Stimulated activated CD4-positive, alpha-beta T cell treated with anti-CD3 and anti-CD28 coated beads, TNF-alpha, amount 100 ng/mL, for 24 hours (primary cell): ENCODE measurements at places on chromosomes 6 and 20.
A peak's percentile ranks its signal among the peaks of the same experiment; 100 is the strongest.

GRCh38 chr6:83708970-83709747 lies at the start of gene SNAP91:
TSS of gene SNAP91 (minus strand) at chr6:83709101. CDS start at chr6:83707927, 1,174 bp downstream.
- no peak for DNase-seq

- no peak for DNase-seq
These were observed 146.8 kb downstream of the EYA2 start for GRCh38 chr20:47041396-47041899.

DNA sequence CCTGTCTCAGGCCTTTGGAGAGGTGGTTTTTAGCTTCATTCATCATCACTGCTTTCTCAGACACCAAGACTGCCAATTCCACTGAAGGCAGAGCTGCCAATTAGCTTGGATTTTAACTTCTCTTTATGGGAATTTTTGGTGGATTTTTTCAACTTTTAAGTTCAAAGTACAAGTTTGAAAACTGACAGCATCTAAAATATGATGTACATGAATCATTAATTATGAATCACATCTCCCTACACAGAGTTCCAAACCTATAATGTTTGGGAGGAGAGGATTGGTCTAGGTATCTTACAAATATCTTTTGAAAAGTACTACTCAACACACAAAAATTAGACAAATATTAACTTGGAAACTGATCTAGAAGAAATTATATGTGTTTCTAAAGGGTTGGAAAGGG lies 25.5 kb downstream of the CNKSR3 start:
- no peak for DNase-seq

DNA sequence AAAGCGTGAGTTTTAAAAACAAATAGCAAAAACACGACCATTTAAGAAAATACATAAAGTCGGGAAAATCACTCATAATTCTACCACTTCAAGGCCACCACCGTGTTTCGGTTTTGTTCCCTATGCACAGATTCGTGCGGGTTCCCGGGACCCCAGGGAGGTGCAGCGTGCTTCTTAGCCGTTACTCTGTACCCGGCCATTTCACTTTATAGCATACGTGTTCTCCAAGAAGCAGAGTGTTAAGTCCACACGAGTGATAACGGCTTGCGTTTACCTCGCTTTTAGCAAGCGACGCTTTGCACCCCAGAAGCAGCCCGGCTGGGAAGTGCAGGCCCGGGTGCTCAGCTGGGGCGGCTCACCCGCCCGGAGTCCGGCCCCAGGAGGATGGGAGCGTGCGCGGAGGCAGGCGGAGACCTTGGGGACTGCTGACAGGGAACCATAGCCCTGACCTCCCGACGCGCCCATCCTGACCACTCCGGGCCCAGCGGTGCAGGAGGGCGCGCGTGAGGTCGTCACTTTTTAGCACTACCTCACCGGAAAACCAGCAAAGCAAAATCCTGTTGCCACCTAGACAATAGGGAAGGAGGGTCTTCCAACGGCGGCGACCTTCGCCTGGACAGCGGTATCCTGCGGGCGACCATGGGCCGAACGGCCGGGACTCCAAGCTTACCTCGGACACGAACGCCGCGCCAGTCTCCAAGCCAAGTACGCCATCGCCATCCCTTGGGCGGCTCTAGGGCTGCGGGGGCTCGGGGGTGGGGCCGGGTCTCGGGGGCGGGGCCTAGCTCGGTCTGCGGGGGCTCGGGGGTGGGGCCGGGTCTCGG lies at the start of gene ECI2:
Gene ECI2, minus strand, starts transcription at position 735 of the 824 bp plus-strand sequence. Its CDS starts 15 bp downstream, at position 720.
- peak; percentile 7 for DNase-seq

- DNase-seq, result no peak
These were observed 522.9 kb downstream of the CDH26 start for GRCh38 chr20:60480950-60481742.

GRCh38 chr20:14291502-14291901 lies 45.9 kb downstream of the FLRT3 start:
- DNase-seq, result no peak

- DNase-seq, result no peak
These were observed 103.0 kb upstream of the RREB1 start for GRCh38 chr6:7004581-7005297.

DNA sequence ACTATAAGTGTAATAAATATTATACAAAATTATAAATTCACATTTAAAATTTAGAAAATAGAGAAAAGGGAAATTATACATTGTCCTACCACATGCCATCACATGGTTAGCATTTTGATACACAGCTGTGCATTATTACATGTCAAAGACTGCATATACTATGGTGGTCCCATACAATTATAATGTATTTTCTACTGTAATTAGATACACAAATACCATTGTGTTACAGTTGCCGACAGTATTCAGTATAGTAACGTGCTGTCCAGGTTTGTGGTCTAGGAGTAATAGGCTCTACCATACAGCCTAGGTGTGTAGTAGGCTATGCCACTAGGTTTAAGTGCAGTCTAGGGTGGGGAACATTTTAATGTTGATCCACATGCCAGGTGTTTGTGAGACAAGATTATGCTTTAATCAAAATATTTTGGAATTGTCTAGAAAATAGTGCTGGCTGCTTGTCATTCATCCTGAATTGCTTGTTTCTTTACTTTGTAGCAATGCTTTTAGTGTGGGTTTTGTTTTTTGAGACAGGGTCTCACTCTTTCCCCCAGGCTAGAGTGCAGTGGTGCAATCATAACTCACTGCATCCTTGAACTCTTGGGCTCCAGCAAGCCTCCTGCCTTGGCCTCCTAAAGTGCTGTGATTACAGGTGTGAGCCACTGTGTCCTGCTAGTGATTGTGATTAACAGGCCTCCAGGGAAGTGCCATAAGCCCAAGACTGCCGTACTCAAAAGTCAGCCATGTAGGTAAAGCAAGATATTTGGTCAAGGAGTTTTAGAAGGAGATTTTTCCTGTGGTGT lies 39.0 kb downstream of the DSTN start:
- no peak for DNase-seq

GRCh38 chr6:152552616-152553209 lies 84.4 kb downstream of the SYNE1 start:
- no peak for DNase-seq

- DNase-seq, result no peak
These were observed 206.7 kb downstream of the CLIC5 start for GRCh38 chr6:45808917-45809316.

- no peak for DNase-seq
These were observed 561.6 kb upstream of the BTBD3 start for GRCh38 chr20:11356061-11356460.

GRCh38 chr6:33905071-33905609 lies 101.3 kb upstream of the MLN start:
- DNase-seq, result no peak

- DNase-seq, result no peak
These were observed 27.8 kb upstream of the MYCT1 start for GRCh38 chr6:152669895-152670294.

DNA sequence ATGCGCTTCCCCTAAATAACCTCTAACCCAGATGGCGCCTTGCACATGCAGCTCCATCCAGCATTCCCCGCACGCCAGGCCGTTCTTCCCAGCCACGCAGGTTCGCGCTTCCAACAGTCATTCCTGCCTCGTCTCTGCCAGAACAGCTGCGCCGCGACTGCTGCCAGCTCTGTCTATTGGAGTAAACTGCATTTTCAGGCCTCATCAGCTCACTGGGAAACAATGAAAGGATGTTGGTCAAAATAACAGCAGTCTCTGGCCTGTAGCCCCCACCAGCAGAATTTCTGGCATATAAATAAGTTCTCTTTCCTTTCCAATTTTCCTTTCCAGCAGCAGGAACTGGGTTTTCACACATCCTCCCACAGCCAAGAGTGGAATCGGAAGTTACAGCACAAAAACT lies 14.6 kb downstream of the NRSN1 start:
- no peak for DNase-seq

- no peak for DNase-seq
These were observed 19.2 kb downstream of the AGPAT4 start for GRCh38 chr6:161254464-161255253.

DNA sequence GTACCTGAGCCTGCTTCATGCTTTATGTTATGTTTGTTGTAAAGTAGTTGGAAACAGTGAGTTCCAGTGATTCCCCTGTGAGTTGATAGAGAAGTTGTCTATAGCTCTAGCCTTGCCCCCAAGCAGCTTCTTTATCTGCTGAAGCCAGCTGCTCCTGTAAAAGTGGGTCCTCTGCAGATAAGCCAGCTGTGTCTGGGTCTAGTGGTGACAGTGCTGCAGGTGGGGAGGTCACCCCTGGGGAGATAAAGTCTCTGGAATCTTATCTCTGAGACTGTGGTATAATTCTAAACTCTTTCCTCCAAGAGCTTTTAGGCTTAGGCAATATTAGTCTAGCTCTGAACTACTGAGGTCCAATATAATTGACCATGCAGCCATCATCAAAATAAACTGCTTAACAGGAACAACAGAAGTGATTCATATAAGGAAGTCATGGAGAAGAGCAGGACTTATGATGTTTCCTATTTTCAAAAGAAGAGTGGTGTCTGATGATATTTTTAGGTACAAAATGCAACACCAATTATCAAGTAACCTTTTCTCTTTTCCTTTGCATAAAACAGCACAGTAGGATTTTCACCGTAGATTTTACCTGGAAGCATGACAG lies 44.2 kb upstream of the TMEM217 start:
- DNase-seq, result no peak

- DNase-seq, result no peak
These were observed 380.9 kb upstream of the RGS17 start for GRCh38 chr6:153511896-153512496.

DNA sequence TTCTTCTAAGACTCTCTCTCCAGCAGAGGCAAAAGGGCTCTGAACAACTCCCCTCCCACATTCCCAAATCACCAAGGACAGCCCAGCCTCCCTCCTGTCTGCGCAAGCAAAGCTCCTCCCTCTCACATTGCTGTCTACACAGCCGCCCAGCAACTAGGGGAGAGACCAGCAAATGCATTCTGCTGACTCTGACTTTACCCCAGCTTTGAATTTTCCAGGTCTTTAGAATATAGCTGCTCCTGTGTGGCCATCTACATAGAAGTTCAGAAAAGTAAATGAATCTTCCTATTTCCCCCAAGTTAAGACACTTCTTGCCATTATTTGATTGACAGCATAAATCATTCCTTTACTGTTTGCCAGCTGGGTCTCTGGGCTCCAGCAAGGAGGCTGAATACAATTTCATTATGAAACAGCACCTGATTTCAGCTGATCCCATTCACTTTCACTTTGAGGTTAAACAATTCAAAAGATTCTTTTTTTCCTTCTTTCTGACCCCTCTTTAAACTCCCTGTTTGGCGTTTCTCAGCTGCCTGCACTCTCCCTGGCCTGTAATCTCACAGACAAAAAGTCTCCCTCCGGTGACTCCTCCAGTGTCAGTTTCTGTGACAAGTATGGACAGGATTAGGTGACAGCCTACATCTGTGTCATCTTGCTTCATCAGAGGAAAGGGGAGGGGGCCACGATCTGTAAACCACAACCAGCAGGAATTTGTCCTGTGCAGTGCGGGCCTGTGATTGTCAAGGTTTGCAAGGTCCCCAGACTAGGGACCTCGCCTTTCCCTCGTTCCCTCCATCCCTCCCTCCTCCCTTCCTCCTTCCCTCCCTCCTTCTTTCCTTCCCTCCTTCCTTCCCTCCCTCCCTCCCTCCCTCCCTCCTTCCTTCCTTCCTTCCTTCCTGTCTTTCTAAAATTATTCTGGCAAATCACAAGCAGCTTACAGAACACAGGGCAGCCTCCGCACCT lies 205.6 kb upstream of the RIN2 start:
- no peak for DNase-seq

GRCh38 chr6:121639021-121639420 lies 203.6 kb downstream of the GJA1 start:
- DNase-seq, result no peak

DNA sequence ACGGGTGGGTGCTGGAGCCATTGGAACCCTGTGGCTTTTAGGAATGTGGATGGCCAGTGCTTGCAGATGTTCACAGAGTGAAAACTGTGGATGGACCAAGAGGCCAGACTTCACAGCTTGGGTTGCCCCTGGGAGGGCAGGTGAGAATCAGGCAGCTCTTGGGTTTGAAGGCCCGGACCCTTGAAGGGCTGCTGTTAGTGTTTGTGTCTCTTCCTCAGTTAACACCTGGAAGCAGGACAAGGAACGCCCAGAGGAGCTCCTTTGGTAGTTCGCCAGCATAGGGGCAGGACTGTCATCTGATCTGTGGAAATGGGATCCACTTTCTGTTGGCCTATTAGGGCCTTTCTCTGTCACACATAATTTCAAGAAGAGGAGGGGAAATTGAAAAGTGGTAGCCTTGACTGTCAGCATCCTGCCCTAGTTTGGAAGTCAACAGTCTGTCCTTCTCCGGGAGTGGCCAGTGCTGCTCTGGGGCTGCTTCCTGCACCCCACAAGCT lies 43.6 kb downstream of the RIOK1 start:
- no peak for DNase-seq

GRCh38 chr6:128558021-128558420 lies 37.6 kb upstream of the PTPRK start:
- DNase-seq, result no peak

GRCh38 chr20:31923388-31924331 lies 28.2 kb downstream of the PDRG1 start:
- DNase-seq, result no peak

- DNase-seq, result peak; percentile 48
These were observed 20.7 kb downstream of the DYNLRB1 start for GRCh38 chr20:34536798-34537394.

GRCh38 chr6:686497-686896 lies 6.4 kb downstream of the EXOC2 start:
- DNase-seq, result no peak

GRCh38 chr6:108689272-108690161 lies 128.8 kb downstream of the FOXO3 start:
- DNase-seq, result no peak

- DNase-seq, result no peak
These were observed 22.3 kb downstream of the RBM24 start for GRCh38 chr6:17303444-17303843.

GRCh38 chr6:133099573-133099972 lies 141.6 kb upstream of the EYA4 start:
- no peak for DNase-seq

DNA sequence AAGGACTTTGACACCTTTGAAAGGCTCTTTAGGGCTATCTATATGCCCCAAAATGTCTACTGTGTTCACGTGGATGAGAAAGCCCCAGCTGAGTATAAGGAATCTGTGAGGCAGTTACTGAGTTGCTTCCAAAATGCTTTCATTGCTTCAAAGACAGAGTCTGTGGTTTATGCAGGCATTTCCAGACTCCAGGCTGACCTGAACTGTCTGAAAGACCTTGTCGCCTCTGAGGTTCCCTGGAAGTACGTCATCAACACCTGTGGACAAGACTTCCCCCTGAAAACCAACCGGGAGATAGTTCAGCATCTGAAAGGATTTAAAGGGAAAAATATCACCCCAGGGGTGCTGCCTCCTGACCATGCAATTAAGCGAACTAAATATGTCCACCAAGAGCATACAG lies 65.2 kb downstream of the GCNT2 start:
- DNase-seq, result no peak

- no peak for DNase-seq
These were observed 53.8 kb downstream of the RRBP1 start for GRCh38 chr20:17628101-17628841.
